Activated CD4-positive, CD25-positive, alpha-beta regulatory T cell (primary cell): ENCODE measurements at places on chromosomes 3 and 15.

DNA sequence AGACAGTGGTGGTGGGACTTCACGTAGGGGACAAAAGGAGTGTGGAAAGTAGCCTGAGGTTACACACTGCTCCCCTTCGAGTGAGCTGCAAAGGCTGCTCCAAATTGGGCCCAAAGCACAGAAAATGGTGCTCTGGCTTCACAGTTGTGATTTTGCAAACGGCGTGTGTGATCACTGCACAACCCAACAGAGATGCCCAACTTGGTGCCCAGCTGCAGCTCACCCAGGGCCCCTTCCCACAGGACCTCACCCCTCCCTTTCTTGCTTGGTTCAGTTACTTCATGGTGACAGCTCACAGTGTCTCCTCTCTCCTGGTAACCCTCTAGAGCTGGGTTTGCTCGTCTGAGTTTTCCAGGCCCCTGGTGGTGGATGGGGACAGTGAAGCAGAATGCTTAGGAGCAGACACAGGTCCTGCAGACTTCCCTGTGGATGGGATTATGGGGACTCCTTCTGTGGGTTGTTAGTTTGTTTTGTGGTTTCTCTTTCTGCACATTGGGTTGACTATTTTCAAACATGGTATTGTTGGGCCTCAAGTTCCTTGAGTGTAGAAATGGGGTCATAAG lies 98.3 kb downstream of the TOP2B start:
- no peak for DNase-seq

- DNase-seq = no peak
These were observed 22.4 kb downstream of the ACSBG1 start for GRCh38 chr15:78212008-78212407.

DNA sequence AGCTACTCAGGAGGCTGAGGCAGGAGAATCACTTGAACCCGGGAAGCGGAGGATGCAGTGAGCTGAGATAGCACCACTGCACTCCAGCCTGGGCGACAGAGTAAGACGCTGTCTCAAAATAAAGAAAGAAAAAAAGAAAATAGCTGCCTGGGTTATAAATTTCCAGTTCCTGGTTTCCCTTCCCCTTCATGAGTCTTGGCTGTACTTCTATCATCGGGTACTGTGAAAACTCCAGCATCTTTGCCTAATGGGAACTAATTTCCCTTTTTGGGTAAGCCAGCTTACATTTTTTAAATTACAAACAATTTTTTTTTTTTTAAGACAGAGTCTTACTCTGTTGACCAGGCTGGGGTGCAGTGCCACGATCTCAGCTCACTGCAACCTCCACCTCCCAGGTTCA lies 15.0 kb downstream of the DENND4A start:
- DNase-seq = no peak

DNA sequence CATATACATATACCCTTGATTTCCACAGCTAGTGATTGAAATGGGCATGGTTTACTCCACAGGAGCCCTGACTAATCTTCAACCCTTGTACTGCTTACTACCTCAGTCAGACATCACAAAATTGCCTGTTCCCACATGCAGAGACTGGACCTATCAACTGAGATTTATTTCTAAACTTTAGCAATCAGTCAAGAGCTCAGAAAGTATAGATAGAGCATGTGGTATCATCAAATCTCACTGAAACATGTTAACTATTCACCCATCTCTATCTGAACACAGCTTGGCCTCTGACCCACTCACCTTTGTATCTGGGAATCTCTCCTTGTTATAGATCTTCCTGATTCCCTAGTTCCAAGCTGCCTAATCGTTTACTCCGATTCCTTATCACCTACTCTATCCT lies 14.6 kb downstream of the ADAM10 start:
- no peak for DNase-seq

- DNase-seq = no peak
These were observed 271.5 kb downstream of the SATB1 start for GRCh38 chr3:18153571-18154173.

- no peak for DNase-seq
These were observed 61.3 kb downstream of the MYRIP start for GRCh38 chr3:39870706-39871105.

- peak; percentile 5 for DNase-seq
These were observed 72.6 kb downstream of the MYO1E start for GRCh38 chr15:59299929-59300617.

DNA sequence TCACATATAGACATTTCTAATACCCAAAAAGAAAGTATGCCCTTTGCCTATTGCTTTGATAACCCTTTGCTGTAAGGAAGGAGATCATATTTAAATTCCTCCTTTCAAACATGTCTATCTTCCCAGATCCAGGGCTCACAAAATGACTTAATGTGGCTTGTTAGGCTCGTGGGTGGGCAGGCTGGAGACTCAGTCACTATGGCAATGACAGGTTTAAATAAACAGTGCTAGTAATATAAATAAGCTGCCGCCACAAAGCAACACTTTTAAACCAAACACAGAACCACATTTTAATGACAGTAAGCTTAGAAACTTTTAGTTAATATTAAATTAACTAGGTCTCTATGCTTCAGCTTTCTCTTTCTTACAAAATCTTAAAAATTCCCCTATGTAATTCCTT lies 616.0 kb upstream of the NAALADL2 start:
- no peak for DNase-seq

DNA sequence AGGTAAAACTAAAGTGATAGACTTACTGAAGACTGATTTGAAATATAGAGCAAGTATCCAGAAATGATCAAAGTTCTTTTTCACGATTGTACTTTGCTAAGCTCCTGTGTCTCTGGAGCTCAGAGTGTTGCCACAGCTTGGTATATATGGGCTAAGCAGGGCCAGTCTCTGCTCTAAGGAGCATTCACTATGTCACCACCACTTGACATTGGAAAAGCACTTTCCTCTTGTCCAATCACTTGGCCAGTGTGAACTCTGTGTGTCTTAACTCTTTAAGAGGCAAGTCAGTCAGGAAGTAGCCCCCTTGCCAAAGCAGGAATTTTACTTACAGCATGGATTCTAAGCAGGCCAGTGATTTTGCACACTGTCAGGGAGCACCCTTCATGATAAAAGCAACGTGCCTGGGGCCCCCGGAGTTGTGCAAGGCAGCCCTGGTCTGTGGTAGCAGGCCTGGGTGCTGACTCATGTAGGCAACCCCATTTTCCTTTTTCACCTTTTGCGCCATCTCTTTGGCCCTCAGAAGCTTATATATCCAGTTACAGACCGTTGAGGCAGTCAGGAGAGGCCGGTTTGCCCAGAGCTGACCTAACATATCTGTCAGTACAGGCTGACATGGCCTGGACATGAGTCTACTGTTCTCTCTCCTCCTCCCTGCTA lies 73.0 kb downstream of the HCN4 start:
- DNase-seq = no peak

- DNase-seq = no peak
These were observed 27.9 kb downstream of the KIF7 start for GRCh38 chr15:89627256-89627970.

DNA sequence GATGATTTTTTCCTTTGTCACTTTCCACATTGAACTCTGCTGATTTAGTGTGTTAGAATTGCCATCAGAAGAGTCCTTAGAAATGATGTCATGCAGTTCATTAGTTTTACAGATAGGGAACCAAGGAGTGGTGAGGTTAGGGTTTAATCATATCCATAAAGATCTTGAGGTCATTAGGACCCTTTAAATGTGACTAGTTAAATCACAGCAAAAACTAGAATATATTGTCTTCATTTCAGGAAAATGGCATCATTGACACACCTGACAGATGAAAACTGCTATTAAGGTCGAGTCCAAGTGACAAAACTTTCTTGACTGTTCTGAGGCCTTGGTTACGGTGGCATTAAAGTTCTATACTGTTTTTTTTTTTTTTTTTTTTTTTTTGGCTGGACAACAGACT lies 50.5 kb downstream of the MBNL1 start:
- no peak for DNase-seq

DNA sequence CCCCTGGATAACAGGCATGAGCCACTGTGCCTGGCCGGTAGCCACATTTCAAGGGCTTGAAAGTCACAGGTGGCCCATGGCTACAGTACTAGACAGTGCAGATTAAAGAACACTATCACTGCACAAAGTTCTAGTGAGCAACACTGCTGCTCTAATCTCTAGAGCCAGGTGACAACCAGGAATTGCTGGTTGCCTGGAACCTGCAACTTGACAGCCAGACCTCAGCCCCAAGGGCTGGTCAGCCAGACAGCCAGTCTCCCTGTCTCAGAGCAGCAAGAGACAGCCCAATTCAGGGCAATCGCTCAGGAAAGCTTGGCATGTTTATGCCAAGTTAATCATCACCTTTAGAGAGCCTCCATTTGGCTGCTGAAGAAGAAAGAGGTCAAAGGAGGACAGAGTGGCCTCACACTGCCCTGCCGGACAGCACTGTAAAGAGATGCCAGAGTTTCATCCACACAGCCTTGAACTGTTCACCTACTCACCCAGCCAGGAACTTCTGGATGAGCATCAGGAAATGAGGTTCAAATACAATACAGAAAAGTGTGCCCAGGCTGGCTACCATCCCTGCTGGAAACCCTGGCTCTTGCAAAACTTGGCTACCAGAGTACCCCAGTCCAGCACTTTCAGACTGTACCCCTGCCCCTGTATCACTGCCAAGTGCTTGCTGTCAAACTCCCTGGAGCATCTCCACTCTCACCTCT lies 6.0 kb downstream of the CCDC12 start:
- DNase-seq = no peak

DNA sequence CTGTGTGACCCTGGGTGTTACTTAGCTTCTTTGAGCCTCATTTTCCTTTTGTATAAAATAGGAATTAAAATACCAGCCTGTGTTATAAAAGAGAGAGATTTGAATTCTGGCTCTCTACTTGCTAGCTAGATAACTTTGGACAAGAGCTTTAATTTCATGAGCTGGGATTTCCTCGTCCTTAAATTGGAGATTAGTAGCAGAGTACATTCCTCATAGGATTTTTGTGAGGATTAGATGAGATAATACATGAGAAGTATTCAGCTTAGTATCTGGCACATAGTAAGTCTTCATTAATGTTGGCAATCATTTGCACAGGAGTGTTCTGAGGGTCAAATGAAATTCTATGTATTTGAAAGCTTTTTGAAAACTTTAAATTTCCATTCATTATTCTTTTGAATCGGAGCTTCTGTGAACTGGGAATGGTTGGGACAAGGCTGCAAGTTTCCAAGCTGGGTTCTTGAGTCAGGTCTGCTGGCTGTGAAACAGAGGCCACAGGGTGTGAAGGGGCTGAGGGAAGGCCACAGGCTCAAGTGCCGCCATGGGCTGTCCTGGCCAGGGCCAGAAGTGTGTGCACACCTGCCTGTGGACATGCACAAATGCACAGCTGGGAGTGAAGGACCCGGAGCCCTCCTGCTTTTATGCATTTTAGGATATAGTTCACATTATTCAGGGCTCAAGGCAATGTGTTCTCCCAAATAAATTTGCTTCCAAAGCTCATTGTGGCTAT lies 17.2 kb downstream of the ALPK3 start:
- no peak for DNase-seq

DNA sequence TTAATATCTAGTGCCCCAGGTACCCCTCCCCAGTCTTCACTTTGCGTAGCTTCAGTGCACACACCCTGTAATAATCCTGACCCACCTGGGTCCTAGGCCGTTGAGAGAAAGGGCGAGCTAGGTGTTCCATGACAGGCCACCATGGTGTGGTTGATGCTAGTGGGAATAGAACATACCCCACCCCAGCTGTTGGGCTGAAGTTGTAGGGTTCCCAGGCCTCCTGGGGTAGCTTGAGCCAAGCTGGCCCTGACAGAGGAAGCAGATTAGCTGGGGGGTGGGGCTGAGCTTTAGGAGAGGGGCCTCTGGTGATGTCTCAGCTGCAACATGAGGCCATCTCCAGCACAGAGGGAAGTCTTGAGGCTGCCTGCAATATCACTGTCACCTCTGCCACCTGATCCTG lies 40.5 kb downstream of the RAB11A start:
- no peak for DNase-seq

DNA sequence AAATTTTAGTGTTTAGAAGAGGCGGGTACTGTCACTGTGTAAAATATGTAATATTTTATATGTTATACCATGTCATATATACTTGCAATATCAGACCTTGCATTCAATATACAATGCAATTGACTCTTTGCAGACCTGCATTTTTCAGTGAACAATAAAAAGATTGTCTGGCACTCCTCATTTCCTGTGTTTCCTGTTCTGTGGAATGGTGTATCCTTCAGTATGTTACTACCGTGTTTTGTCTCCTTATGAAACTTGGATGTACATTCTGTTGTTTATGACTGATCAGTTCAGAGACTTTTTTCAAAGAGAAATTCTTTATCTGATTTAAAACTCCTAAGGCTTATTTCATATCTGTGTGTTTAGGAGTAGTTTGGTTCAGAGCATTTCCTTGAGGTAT lies 31.5 kb downstream of the APH1B start:
- DNase-seq = no peak

DNA sequence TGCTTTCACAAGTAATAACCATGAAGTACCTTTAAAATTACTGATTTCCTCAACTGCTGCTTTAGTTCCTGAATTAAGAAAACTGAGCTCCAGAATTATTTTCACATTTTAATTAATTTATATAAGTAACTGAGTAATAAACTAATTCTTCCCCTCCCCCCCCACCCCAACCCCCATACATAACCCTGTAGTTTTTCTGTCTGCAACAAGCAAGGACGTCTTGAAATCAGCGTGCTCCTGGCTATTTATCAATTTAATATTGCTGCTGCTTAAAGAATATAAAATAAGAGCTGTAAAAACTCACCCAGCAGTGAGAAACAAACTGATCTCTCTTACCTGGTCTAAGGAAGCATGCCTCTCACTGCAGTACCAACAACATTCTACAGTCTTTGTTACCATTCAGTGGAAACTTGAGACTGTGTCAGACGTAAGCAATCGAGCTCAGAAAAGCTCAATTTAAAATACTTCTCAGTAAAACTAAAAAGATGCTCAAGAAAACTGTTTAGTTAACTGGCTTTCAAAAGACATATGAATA lies 121.0 kb downstream of the TFDP2 start:
- no peak for DNase-seq

GRCh38 chr3:3792391-3792790 lies 6.8 kb upstream of the LRRN1 start:
- DNase-seq = no peak

GRCh38 chr3:163523375-163523774 lies 1554.9 kb downstream of the SI start:
- DNase-seq = no peak

- no peak for DNase-seq
These were observed 4.3 kb downstream of the COX5A start for GRCh38 chr15:74933573-74933972.

DNA sequence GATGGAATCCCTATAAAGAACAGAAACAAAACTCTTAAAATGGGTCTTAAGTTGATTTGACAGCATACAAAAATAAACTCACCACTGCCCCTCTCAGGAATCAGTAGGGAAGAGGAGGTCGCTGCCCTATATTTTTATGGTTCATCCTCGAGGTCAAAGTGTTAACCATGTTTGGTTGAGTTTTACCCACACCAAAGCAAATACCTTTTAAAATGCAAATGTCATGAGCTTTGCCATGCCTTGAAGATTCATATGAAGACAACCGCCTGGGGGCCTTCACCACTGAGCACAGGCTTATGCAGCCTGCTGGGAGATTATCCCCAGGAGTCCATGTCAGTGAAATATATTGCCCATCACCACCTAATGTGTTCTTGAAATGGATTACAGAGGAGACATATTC lies 66.1 kb downstream of the GLB1 start:
- DNase-seq = no peak

- no peak for DNase-seq
These were observed 3.8 kb downstream of the CSRNP1 start for GRCh38 chr3:39149498-39150147.

- peak; percentile 96 for DNase-seq
These were observed at the start of gene MANF for GRCh38 chr3:51384726-51385473. Gene MANF (plus strand): TSS chr3:51385291. CDS start chr3:51385343, 52 bp downstream.
